KG1 (cell line): ENCODE measurements at places on chromosomes 6 and 20.

DNA sequence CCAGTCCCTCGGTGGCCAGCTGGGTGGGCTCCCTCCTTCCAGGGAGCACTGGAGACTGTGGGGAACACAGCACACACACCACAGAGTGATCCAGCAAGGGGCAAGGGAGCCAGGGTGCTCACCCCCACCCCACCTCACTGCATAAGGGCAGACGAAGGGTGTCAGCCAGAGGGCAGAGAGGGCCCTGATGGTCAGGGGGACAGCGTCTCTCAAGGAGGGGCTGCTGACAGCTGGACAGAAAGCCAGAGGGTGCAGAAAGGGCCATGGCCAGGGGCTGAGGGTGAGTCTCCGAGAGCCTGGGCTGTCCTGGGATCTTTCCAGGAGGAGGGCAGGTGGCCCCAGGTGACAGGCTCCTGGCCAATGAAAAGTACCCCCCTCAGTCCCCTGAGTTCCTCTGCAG, 73.4 kb upstream of the PMEPA1 start:
- no peak for DNase-seq

DNA sequence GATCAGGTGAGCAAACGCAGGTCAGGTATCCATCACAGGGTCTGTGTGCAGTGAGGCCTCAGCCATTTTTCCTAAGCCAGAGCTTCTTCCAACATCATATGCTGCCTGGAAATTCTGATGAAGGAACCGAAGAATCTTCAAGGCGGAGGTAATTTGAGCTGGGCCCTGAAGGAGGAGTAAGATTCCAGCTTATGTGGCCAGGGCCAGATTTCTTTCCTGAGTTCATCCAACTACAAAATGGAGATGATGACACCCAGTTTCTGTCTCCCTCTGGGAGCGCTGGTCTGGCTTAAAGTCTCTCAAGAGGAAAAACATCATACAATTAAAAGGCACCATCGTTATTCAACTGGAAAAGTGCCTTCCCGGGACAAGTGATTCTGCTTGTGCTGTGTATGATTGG, 6.9 kb upstream of the MANBAL start:
- no peak for DNase-seq

DNA sequence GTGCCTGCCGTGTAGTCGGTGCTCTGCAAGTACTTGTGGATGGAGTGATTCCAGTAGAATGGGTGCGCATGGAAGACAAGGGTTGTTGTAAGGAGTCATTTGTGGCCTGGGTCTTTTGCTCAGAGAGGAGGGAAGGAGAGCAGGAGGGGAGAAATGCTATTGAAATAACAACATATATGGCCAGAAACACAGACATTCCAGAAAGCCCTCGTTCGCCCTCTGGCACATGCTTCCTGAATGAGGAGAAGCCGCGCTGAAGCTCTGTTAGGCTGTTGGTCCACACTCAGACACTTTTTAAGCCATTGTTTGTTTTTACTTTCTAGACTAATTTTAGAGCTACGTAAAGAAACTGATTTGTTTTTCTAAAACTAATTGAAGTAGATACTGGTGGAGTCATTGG, 107.4 kb downstream of the RPP40 start:
- DNase-seq, result no peak

DNA sequence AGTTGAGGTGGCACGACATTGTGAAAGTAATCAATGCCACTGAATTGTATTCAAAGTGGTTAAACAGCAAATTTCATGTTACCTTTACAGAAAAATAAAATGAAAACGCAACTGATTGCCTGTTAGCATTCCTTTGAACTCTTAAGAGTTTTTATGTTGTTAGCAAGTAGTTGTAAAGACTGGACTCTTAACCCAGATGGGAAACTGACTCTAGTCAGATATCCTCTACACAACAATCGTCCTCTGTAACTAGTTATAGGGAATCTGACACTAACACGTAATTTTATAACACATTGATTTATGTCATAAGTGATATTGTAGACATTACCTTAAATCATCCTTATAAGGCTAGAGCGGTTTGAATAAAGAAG, 3.0 kb upstream of the FBXO9 start:
- no peak for DNase-seq

- DNase-seq, result no peak
Observed at GRCh38 chr6:16705081-16705993, 55.9 kb downstream of the ATXN1 start.

- DNase-seq, result no peak
Observed at GRCh38 chr6:27669295-27669623, 196.4 kb upstream of the ZNF184 start.

GRCh38 chr6:132215805-132216204, 185.5 kb downstream of the MOXD1 start:
- DNase-seq, result no peak

GRCh38 chr20:33460711-33461110, 17.1 kb upstream of the SNTA1 start:
- DNase-seq, result no peak
